ENCODE measurements at places on chromosomes 6 and 20. TPM values are rescaled to one million over a fixed set of nuclear protein-coding genes. Genes with fewer than 3 reads are reported as not detected.
A peak's percentile ranks its signal among the peaks of the same experiment; 100 is the strongest.

Gene APCDD1L
- total RNA-seq: 5.1 TPM

Gene PSORS1C1
- 0.38 TPM for total RNA-seq

Gene EDN1
- total RNA-seq: 59.8 TPM

Gene SS18L1
- 9.6 TPM for total RNA-seq

DNA sequence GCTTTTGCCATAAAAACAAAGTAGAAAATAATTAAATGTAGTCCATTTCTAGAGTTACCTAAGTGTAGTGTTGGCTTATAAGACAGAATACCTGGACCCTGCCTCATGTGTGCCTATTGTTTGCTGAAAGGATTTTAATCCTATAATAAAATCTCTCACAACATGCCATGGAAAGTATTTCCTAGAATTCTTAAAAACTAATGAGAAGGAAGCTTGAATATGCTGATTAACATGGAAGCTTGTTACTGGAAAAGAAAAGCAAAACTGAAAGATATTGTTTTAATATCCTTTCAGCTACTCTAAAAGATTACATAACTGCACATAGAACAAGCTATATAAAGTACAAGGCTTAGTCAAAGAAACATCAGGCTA, 18.0 kb upstream of the FAM135A start:
- DNase-seq: no peak

GRCh38 chr6:107713563-107713962, 110.5 kb downstream of the SCML4 start:
- DNase-seq: no peak

- no peak for DNase-seq
Measured at GRCh38 chr6:135951169-135951568, 99.7 kb downstream of the PDE7B start.

DNA sequence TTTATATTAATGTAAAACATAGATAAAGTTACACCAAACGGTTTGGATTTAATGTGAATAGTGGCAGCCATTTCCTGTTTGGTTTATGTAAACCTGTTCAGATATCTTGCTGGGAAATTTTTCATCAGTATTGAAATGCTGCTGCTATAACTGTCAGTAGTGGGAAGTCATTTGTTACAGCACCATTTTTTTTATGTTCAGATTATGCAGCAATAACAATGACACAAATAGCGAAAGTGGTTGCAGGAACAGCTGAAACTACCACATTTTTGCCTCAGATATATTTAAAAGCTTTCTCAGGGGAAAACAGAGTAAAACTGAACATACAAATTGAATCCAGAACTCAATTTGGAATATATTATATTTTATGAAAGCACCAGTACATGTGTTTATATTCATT, 128.8 kb upstream of the SIM1 start:
- no peak for DNase-seq

- DNase-seq: no peak
Measured at GRCh38 chr20:34150306-34151000, 38.4 kb upstream of the EIF2S2 start.

DNA sequence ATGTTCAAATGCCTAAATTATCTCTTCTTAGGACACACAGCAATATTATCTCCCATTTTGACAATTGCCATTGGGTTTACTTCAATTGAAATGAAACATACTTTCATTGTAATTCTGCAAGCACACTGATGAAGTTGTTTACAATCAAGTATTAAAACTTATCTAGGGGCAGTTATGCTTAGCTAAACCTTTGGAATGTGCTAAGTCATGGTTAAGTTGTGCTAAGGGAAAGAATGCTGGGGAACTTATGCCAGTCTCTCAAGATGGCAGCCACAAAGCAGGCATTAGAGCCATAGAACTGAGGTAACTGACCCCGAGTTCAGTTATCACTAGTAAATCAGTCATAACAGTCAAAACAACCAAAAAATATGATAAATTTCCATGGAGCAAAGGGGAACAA, 59.1 kb upstream of the NT5E start:
- DNase-seq: peak; percentile 28

GRCh38 chr20:41784209-41784958, 166.2 kb upstream of the CHD6 start:
- no peak for DNase-seq

- DNase-seq: no peak
Measured at GRCh38 chr6:69601132-69601531, 195.7 kb downstream of the LMBRD1 start.

DNA sequence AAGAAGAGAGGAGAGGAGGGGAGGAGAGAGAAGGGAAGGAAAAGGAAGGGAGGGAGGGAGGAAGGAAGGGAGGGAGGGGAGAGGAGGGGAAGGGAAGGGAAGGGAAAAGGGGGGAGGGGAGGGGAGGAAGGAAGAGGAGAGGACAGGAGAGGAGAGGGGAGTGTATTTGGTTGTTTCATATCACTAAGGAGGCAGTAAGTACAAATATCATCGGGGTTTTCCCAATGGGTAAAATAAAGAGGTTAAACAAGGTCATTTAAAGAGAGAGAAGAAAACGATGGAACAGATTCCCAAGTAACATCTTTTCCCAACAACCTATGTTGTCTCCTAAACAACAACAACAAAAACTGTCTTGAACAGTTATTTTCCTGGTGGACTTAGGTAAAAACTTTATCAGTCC, 43.6 kb downstream of the MBOAT1 start:
- no peak for DNase-seq

DNA sequence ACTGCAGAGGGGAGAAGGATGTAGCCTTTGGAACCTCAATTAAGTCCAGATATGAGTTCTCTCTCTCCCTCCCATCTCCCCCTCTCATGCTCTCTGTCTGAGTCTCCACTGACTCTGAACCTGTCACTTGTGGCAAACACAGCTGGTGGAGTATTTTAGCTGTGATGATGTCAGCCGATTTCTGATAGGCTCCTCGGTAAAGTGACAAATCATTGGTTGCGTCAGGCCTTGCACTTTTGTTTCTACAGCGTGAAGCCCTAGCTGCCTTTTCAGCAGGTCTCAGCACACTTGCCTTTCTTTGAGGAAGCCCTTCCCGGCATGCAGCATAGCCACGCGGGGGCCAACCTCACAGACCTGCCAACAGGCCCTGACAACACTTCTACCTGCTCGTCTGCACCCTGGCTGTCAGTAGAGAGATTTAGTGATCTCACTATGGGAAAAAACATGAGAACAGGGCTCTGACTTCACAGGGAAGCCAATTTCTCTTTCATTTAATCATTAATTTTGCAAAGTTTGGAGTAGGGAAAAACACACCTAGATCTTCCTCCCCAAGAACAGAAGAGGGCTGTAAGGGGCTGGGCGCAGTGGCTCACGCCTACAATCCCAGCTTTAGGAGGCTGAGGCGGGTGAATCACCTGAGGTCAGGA, 84.4 kb downstream of the GMPR start:
- DNase-seq: no peak
